ENCODE measurements at places on chromosomes 13 and 19.

DNA sequence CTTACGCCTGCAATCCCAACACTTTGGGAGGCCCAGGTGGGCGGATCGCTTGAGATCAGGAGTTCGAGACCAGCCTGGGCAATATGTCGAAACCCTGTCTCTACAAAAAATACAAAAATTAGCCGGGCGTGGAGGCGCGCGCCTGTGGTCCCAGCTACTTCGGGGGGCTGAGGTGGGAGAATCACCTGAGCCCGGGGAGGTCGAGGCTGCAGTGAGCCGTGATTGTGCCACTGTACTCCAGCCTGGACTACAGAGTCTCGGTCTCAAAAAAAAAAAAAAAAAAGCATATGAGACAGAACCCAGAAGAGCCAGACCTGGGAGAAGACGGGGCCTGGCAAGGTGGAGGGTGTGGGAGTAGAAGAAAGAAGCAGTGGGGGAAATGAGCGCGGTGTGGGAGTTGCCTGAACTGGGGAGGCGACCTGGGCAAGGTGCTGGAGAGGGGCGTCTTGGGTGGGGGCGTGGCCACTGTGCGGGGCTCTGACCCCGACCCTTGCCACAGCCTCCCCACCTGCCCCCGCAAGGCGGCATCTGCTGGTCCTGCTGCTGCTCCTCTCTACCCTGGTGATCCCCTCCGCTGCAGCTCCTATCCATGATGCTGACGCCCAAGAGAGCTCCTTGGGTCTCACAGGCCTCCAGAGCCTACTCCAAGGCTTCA, 533 bp downstream of the DKKL1 start:
- no peak for DNase-seq

DNA sequence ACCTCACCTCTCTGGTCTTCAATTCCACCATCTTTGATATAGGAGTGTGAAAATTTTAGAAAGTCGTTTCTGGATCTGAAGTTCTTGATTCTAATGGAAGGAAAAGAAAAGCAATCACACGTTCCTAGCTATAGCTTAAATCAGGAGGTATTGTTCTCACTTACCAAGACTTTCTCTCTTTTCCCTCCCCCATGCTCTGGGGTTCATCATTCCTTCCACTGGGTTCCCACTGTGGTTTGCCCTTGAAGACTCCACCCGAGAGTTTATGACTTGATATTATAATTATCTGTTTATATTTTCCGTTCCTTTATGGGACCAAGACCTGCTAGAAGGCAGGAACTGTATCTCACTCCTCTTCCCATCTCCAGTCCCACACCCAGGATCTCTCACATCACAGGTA, 76.6 kb downstream of the AKAP11 start:
- no peak for DNase-seq

DNA sequence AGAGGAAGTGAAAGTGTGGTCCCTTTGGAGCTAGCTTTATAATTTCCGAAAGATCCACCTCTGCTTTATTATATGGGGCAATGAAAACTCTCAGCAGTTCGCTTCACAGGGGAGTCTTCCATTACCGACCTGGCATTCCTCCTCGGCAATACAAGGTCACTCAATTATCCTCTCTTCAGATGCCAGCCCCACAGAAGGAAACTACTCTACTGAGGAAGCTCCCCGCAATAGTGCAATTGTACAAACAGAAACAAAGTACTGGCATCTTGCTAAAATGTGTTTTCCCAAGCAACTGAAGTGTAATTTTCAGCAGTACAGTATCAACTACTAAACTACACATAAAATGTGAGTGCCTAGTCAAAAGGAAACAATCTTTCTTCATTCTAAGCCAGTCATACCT, 702.0 kb downstream of the PCDH9 start:
- DNase-seq = no peak

- no peak for DNase-seq
Observed at GRCh38 chr13:51113969-51114368, 2.9 kb upstream of the C13orf42 start.

DNA sequence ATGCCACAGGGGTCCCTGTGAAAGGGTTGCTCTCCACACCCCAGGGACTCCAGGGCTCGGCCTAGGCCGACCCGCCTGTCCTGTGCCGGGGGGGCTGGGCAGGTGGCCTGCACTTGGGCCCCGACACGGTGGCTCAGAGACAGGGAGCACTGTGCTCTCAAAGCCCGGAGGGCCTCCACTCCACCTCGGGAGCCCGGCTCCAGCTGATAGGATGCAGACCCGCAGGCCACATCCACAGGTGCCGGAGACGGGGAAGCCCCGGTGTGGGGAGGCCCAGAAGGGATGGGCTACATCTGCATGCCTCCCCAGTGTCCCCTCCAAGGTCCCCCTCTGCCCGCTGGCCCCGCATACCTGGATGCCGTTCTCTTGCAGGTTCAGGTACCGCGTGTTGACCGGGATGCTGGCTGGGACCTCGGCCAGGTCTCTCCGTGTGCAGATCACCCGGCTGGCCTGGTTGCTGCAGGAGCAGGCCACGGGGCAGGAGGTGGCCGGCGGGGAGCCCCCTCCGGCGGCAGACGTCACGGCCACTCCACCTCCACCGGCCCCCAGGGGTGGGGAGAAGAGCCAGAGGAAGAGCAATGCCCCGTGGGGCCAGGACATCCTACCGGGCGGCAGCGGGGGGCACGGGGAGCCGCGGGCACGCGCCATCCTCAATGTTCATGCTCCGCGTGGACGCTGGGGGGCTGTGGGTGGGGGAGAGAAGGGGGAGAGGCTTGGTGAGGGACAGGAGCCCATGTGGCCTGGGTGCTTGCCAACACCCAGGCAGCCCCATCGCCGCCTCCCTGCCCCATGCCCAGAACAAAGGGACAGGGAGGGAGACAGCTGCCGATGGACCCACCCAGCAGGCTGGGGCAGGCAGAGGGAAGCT, 19.8 kb downstream of the LRRC4B start:
- no peak for DNase-seq

DNA sequence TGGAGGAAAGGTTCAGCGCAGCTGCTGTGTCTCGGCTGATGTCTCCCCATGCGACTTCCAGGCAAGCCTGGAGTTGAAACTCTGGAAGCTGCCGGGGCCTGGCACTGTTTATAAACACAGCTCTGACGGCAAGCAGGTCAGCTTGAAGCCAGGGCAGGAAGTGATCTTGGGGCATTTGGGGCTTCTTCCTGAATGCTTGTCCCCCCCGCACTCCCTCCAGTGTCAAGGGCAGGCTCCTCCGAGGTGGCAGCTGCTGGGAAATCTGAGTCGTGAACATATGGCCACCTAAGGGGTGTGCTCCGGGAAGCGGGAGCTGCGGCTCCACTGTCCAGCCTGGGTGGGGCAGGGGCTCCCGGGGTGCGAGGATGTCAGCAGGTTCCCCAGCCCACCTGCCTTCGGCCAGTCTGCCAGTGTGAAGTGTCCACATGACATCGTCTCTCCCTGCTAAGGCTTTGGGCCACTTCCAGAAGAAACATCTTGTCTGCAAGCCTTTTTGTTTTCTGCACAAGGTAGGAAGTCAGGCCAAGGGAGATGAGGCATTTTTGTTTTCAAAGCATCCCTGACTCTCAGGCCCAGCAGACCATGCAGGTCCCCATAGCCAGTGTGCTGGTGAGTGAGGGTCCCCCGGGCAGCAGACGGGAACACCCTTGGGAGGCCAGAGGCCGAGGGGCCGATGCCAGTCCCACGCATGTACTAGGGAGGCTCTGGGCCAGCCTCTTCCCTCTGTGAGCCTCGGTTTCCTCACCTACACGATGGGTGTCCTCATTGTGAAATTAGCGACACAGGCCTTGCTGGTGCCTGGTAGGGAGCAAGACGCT, 2.7 kb downstream of the PIAS4 start:
- no peak for DNase-seq

GRCh38 chr13:102648046-102648445, 46.8 kb downstream of the METTL21C start:
- DNase-seq = no peak

DNA sequence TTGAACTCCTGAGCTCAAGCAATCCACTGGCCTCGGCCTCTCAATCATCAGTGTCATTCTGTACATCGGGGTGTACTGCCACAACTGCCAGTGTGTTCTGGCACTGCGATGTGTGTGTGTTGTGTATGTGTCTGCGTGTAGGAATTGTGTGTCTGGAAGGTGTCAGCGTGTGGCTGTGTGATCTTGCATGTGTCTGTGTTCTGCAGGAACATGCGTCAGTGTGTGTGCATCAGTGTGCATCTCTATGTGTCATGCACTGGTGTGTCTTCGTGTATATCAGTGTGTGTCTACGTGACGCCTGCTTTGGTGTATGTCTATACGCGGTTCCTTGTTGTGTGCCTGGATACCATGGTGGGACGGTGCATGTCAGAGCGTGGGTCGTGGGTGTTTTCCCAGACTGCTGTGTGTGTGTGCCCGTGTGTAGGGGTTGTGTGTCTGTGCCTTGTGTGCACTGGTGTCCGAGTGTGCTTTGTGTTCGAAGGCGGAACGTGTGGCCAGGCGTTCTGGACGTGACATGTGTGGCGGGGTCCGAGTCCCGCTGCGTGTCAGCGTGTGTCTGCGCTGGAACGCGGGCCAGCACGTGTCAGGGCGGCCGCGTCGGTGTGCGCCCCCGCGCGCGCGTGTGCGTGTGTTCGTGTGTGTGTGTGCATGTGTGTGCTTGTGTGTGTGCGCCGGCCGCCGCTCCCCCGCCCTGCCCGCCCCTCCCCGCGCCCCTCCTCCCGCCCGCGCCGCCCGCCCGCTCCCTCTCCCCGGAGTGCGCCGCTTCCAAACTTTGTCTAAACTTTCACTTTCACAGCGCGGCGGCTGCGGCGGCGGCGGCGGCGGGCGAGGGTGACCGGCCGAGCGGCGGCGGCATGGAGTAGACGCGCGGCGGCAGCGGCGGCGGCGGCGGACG, at the start of gene NFIX:
Gene NFIX, plus strand, starts transcription at position 775 of the 895 bp plus-strand sequence. CDS start 363 bp downstream, outside the sequence.
- peak; percentile 50 for DNase-seq

DNA sequence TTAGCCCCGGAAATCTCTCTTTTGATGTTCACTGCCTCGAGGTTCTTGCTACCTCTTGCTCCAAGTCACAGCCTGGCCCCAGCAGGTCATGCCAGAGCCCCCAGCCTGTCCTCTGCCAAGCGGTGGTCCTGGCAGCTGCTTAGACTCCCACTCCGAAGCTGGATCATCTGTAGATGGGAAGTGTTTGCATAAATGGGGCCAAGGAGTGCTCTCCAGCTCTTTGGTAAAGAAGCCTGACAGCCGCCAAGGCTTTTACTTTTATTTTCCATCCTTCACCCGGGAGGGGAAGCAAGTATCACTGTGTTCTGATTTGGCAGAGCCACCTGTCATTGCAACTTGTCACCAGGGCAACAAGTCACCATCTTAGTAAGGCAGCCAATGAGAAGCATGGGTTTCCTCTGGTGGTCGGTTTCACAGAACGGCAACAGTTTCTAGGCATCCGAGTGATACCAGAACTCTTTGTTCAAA, 10.6 kb upstream of the RETN start:
- peak; percentile 63 for DNase-seq

GRCh38 chr13:67033170-67033569, 197.0 kb downstream of the PCDH9 start:
- DNase-seq = no peak

DNA sequence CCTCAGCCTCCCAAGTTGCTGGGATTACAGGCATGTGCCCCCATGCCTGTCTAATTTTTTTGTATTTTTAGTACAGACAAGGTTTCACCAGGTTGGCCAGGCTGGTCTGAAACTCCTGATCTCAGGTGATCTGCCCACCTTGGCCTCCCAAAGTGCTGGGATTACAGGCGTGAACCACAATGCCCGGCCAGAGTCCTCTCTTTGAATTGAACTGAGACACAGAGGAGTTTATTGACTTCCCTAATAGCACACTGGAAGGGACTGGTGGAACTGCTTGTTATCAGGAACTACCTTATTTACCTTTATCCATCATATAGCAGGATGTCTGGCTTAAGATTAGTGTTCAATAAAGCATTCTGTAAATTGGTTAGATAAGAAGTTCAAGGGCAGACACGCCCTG, 613.8 kb downstream of the EFNB2 start:
- DNase-seq = no peak

DNA sequence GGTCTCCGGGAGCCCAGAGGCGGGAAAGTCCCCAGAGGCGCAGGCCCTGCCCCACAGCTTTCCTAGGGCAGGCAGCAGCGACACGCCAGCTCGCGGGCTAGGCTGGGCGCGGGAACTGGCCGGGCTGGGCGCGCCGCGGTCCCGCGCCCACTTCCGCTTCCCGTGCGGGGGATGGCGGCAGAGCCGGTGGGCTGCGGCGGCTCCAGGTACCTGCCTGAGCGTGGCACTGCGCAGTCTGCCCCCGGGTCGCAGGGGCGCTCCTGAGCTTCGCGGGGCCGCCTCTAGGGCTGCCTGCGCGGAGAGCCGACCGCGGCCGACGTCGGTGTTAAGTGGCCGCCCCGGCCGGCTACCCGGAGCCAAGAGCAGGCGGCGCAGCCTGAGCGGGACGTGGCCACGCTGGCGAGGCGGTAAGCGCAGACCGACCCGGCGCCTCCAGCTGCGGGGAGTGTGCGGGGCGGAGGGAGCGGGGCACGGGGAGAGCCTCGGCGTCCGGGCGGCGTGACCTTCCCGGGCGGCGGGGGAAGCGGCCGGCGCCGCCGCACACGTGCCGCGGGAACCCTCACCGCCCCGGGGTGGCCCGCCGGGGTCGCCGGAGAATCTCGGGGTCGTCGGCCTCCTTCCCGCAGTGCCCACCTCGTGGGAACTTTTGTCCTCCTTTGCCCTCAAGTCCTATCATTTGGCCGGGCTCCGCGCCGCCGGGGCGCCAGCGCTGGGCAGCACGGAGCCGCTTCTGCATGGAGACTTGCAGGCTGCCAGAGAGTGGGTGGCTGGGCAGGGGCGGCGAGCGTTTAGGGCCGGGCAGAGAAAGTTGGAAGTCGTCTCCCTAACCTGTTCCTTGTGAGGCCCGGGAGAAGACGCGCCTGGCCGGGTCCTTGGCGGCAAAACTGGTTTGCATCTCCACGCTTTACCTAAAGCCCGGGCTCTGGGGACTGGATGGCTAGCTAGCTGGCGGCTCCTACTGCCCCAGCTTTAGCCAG, 31.4 kb upstream of the MPHOSPH8 start:
- peak; percentile 9 for DNase-seq

DNA sequence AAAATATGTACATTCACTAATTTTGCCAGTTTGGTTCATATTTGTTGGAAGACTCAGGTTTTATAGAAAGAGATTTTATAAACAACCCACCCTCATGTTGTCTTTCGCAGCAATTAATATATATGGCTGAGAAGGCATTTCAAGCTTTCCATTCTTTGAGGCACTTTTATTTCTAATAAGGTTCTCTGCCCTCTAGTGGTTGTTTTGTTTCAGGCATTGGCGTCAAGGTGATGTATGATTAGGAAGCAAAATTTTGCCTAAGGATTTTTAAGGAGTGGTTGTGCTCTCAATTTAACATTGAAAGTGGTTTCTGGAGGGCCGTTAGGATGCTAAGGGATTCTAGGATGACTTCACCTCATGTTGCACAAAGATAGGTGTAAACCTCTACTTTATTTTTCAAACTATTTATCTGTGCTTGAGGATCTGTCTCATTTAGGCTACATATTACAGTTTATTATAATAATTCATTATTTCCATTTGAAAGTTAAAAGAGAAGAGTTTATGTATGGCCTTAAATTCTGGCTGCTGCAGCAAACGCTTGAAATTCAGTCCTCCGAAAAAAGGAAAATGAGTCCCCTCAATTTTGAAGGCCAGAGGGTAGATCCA, 35.9 kb downstream of the OXGR1 start:
- DNase-seq = no peak

- DNase-seq = no peak
Observed at GRCh38 chr13:21399741-21400140, 59.4 kb downstream of the ZDHHC20 start.

- no peak for DNase-seq
Observed at GRCh38 chr19:46181388-46181779, 33.3 kb downstream of the IGFL2 start.

All from CD4-positive, alpha-beta memory T cell (primary cell).